ENCODE measurements at places on chromosomes 1 and 21.

DNA sequence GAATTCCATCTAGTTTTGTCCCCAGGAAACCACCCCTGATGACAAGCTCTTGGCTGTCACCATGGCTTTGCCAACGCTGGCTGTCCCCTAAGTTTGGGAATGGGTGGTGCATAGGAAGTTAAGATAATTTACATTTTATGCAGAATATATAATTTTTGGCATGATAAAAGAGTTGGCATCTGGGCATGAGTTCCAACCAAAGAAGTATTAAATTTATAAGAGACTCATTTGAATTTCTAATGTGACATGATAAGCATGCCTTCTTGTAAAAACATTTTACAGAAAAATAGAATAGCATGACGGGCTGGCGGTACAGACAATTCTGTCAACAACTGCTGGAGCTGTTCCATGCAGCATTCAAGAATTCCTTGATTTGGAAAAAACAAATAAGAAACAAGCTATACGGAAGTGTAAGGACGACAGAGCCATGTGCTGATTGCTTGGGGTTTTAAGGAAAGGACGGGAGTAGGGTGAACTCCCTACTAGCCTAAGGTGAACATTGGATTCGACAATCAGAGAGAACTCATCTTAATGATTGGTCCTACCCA lies 106.8 kb upstream of the C1orf21 start:
- no peak for DNase-seq

- no peak for DNase-seq
Observed at GRCh38 chr1:205183676-205184335, 27.7 kb downstream of the DSTYK start.

DNA sequence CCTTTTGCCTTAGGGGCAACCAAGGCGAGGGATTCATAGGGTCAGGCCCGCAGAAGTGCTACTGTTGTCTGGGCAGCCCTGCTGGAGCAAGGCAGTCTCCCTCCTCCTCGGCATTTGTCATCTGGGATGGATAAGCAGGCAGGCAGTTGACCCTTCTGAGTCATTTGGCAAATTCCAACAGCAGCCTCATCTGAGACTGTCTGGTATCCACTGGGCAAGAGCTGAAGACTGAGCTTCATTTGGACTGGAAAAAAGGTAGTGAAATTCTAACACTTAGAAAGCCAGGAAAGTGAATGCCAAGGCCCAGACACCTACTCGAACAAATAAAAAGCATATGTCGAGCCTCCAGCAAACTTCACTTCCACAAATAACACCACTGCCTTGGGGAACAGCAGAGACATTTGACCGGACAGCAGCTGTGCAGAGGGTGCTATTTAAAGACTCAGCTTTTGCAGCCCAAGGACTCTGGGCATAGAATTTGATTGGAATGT lies 4.0 kb upstream of the ZBTB40 start:
- no peak for DNase-seq

DNA sequence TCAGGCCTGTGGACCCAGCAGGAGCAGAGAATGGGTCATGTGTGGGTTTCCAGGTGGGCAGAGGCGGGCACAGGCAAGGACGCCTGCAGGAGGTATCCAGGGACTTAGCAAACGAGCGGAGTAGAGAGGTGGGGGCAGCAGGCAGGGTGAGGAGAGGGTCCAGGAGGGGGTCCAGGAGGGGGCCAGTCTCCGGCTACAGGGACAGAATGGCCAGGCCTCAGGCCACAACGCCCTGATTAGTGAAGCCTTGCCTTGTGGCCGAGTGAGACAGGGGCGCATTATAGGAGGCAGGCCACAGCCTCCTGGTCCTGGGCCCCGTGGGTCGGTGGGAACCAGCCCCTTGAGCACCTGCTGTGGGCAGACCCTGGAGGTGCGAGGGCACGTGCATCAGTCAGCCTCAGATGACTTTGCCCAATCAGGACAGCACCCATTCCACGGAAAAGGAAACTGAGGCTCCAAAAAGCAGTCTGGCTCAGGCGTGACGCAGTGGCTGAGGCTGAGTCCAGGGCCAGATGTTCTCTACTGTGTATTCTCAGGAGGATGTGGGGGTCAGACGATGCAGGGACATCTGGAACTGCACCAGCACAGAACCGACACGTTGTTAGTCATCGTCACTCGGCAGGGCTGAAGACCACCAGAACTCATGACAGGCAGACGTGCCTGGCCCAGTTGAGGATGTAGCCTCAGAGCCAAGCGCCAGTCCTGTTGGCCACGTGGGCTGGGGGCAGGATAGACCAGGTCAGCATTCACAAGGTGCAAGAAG lies 113.7 kb downstream of the CRYAA start:
- no peak for DNase-seq

- DNase-seq = no peak
Observed at GRCh38 chr1:62998845-62999649, 215.1 kb downstream of the ATG4C start.

DNA sequence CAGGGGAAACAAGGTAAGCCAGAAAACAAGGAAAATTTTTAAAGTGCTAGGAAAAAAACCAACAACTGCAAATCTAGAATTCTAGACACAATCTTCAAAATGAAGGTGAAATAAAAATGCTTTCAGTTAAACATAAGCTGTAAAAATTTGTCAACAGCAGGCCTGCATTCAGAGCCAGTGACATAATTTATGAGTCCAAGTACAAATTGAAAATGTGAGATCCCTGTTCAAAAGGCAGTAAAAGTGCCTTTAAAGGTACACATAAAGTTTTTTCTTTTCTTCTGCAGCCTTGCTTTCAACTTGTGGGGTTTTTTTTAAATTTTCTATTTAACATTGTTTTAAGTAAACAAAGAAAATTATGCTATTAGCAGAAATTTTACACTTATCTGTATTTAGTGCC lies 37.4 kb downstream of the DENND2C start:
- no peak for DNase-seq

GRCh38 chr1:27049607-27050006 lies 37.0 kb upstream of the TENT5B start:
- DNase-seq = peak; percentile 33

DNA sequence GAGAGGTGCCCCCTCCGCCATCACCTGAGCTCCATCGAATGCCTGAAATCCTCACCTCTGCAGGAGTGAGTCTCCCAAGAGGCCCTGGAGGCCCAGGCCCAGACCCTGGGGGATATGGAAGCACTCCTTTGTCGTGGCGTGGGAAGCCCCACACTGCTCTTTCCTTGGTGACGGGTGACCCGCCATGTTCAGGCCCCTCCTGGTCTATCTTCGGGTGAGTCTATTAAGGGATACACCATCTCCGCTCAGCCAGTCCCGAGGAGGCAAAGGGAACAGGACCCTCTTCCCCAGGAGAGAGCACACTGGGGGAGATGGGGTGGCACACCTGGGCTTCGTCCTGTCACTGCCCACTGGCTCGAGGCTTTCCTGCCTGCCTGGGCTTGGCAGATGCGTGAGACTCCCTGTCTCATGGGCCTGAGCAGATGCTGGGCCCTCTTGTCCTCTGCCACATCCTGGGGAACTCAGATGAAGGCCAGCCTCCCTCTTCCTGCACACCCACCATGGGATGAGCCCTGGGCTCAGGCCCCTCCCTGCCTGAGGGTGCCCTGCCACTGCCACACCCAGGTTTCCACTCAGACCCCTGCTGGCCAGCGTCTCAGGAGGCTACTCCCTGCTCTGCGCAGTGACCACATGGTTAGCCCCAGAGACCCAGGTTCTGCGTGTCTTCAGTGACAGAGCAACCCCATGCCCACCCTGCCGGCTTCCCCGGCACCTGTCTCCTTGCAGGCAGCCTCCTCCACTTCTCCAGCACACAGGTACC lies 3.8 kb upstream of the NPHP4 start:
- DNase-seq = no peak

DNA sequence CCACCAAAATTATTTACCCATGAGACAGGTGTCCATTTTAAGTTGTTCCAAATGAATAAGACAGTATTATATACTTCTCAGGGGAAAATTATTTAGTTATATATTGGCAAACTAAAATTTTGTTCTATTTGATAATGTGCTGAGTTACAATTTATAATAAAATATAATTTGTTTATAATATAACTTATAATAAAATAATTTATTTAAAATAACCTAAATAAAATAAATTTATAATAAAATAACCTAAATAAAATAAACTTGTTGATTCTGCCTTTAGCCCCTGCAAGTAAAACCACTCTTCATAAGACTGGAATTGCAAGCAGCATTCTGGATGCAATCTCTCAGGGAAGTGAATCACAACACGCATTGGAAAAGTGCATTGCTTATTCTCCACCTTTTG lies 69.6 kb downstream of the RAVER2 start:
- DNase-seq = no peak

GRCh38 chr1:243623841-243624240 lies 226.2 kb downstream of the AKT3 start:
- DNase-seq = no peak

DNA sequence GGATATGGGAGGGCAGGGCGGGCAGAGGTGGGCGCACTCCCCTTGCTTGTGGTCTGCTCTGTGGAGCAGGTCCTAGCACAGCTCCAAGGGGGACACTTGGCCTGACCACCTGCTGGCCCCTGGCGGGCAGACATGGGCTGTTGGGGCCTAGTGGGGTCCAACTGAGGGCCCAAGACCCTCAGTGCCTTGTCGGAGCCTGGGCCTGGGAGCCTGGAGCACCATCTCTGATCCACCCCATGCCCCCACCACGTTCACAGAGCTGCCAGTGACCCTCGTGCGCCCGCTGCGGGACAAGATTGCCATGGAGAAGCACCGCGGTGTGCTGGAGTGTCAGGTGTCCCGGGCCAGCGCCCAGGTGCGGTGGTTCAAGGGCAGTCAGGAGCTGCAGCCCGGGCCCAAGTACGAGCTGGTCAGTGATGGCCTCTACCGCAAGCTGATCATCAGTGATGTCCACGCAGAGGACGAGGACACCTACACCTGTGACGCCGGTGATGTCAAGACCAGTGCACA lies 70.6 kb downstream of the OBSCN start:
- DNase-seq = no peak

DNA sequence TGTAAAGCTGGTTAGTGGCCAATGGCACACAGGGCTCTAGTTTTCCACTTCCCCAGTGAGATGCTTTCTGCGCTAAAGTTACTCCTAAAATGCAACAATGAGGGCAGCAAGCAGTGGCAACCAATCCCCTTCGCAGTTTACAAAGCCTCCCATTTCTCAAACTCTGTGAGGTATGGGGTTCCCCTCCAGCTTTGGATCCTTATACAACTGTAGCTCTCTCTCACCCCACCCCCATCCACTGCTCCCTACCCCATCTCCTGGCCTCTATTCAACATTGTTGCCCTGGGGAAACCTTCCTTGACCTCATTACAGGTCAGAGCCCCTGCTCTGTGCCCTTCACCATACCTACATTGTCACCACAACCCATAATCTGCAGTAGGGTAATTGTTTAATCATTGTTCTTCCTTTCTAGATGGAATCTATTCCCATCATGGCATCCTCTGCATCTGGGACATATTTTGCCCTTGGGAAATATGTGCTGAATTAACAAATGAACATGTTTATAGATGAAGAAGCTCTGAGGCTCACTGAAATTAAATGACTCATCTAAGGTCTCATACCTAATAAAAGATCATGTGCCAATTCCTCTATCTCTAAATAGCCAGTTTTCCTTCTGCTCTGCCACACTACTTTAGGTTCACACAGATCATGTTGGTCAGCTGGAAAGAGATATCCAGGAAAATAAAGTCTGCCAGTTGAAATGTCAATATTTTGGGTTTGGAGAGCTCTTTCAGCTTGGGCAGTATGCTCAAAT lies 12.6 kb downstream of the KIAA0040 start:
- no peak for DNase-seq

DNA sequence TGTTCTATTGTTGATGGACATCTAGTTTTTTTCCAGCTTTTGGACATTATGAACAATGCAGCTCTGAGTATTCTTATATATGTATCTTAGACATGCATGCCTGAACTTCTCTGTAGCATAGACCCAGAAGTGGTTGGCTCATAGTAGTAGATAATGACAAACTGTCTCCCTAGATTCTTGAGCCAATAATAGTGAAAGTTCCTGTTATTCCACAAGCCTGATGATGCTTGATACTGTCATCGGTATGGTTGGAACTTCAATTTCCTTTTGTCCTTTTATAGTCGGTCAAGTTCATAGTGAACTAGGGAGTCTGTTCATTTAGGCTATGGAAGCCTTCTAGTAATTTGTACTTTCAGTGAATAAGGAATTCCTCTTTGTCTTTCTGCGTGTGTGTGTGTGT lies 56.8 kb downstream of the MTR start:
- no peak for DNase-seq

GRCh38 chr1:175317779-175318178 lies 125.2 kb upstream of the KIAA0040 start:
- DNase-seq = no peak

DNA sequence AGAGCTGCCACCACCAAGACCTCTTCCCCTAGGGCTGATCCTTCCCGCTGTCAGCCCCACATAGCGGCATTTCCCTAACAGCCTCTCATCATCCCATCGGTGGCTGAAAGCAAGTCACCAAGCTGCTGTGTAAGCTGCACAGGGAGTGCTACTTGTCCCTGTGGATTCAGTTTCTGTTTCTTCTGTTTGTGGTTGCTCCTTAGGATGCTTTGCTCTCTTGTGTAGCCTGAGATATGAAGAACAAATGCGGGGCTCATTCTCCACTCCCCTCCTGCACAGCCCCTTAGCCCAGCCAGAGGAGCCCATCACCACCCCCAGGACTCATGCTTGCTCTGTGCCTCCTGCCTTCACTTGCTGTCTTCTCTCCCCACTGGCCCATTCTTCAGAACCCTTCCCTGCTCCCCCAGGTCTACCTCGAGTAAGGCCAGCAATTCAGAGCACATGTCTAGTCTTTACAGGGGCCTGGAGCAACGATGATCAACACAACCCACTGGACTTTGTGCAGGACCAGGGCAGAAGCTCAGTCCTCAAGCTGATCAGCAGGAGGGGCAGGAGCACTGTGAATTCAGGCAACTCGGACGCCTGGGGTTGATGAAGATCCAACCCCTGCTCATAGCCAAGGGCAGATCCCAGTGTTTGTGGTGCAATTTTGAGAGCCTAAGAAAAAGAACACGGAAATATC lies 82.6 kb upstream of the GALNT2 start:
- DNase-seq = no peak

GRCh38 chr1:156504438-156504813 lies 3.9 kb upstream of the MEF2D start:
- no peak for DNase-seq

DNA sequence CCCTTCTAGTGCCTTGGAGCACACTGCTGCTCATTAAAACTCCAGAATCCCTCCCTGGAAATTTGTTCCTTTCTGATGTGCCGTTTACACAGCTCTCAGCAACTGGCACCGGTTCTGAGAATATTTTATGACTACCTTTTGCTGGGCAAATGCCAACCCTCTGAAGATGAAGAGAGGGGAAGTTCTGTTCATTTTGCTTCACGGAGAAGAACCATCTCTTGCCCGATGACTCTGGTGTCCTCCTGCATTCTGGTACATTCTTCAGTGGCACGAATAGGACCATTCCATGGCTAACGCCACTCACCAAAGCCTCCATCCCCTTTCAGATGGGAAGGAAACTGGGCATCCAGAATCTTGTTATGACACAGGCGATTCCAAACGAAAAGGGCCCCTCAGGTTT lies 96.2 kb upstream of the SIM2 start:
- DNase-seq = no peak

Data from common myeloid progenitor, CD34-positive (primary cell).